Activated naive CD8-positive, alpha-beta T cell treated with anti-CD3 and anti-CD28 coated beads, Interleukin-2, amount 10 ng/mL, durations not matched to agents 7 days and 5 days (primary cell): ENCODE measurements at places on chromosomes 5 and 9. TPM values are rescaled to one million over a fixed set of nuclear protein-coding genes. Genes with fewer than 3 reads are reported as not detected.
A peak's percentile ranks its signal among the peaks of the same experiment; 100 is the strongest.

Gene UBE2D2
- total RNA-seq = 217 TPM

- H3K27ac ChIP-seq = no peak overlapping the region
- H3K4me1 ChIP-seq = peaks cover 18% of the 10 kb centered on the region
- H3K4me3 ChIP-seq = no peak overlapping the region
- H3K27me3 ChIP-seq = no peaks in the 10 kb centered on the region
- H3K36me3 ChIP-seq = peaks cover 51% of the 10 kb centered on the region
These were observed 28.4 kb downstream of the GZMK start for GRCh38 chr5:55052383-55052931.

DNA sequence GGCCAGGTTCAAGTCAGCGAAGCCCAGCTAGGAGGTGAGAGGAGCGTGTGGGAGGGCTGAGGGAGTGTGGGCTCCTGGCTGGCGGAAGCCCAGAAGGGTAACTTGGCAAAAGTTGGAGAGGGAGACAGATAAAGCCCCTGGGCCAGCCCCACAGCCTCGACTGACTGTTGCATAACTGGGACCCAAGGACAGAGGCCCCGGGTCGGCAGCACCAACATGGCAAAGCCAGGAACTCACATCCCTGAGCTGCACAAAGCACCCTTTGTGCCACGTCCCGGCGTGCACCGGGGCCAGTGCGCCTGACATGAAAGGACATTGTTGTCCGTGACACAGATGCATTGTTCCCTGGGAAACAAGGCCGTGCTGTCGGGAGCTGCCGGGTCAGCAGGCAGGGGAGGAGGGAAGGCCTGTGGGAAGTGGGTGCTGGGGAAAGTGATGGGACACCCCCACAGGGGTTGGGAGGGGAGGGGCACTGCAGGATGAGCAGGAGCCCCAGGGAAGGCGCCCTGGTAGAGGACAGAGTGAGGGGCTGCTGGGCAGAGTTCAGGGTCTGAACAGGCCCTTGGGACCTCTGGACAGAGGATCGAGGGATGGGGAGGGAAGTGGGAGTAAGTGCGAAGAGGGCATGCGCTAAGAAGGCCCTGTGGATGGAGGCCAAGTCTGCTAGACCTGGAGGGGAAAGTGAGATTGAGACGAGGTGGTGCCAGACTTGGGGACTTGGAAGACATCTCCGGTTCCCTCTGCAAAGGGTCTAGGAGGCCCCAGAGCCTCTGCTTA, 13.0 kb upstream of the DPM2 start:
- no peak for DNase-seq
- no peaks in the 10 kb centered on the region for H3K27me3 ChIP-seq
- H3K4me3 ChIP-seq = peak overlapping the region; percentile 50
- H3K4me1 ChIP-seq = peaks cover 46% of the 10 kb centered on the region
- H3K36me3 ChIP-seq = peaks cover 17% of the 10 kb centered on the region

DNA sequence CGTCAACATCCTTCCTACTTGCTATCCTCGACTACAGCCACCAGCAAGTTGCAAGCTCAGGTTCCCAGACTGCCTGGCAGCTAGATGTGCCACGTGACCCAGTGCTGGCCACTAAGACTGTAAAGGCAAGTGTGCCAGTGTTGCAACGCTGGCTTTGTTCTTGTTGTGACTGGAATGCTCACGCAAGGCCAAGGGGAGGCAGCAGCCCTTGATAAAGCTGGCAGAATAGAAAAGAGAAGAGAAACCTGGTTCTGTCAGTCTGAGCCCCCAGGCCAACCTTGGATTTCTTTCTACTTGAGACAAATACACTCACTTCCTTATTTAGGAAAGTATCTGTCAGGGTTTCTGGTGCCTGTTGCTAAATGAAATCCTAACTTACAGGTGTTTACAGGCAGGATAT, 113.0 kb downstream of the KLHL3 start:
- H3K27ac ChIP-seq = no peak overlapping the region
- H3K27me3 ChIP-seq = no peaks in the 10 kb centered on the region
- H3K36me3 ChIP-seq = peaks cover 5% of the 10 kb centered on the region
- no peak for DNase-seq
- H3K4me3 ChIP-seq = no peak overlapping the region
- H3K4me1 ChIP-seq = no peaks in the 10 kb centered on the region

GRCh38 chr5:78627175-78627574, 21.4 kb downstream of the LHFPL2 start:
- no peaks in the 10 kb centered on the region for H3K36me3 ChIP-seq
- no peaks in the 10 kb centered on the region for H3K4me1 ChIP-seq
- no peak overlapping the region for H3K27ac ChIP-seq
- H3K4me3 ChIP-seq = no peak overlapping the region
- H3K27me3 ChIP-seq = peaks cover 10% of the 10 kb centered on the region
